ENCODE measurements at places on chromosomes 6 and 20.

- DNase-seq: no peak
These were observed 4.6 kb upstream of the NAA20 start for GRCh38 chr20:20012541-20012940.

- DNase-seq: no peak
These were observed 37.9 kb downstream of the ZC3H12D start for GRCh38 chr6:149446791-149447376.

GRCh38 chr20:11032611-11033010 lies 358.8 kb upstream of the JAG1 start:
- no peak for DNase-seq

GRCh38 chr20:60057123-60057865 lies 99.1 kb downstream of the CDH26 start:
- peak; percentile 65 for DNase-seq

GRCh38 chr20:10137533-10137932 lies 81.1 kb upstream of the SNAP25 start:
- no peak for DNase-seq

DNA sequence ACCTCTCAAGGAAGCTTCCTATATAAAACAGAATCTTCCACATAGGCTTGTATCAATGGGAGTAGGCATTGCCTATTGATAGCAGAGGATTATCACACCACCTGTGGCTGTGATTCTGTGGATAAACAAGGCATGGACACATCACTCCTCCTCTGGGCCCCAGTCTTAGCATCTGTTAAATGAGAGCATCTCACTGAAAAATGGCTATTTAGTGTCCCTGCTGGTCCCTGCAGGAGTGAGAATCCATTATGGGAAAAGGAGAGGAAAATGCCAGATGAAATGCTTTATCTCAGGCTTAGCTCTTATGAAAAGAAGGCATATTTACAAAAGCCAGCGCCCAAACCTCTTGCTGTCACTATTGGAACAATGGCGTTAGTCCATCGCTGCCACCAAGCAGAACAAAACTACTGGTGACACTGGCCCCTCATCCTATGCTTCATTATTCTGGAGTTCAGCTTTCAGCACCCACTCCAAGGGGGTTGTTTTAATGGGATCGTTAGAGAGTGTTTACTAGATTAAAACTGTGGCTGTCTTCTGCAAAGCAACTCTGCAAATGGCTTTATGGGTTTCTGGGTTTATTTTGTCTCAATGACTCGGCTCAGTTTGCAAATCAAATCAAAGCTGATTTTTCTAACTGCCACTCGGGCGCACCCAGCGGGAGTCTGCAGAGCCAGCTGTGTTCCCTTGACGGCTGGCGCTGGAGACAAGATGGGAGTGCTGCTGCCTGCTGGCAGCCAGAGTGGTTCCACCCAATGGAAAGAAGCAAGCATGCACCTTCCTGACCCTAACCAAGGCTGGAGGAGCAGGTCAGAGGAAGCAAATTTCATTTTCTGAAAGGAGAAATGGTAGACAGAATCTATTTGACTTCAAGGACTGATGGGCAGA lies 658.8 kb upstream of the CHD6 start:
- no peak for DNase-seq

GRCh38 chr6:36197739-36198221 lies 1.2 kb downstream of the BRPF3 start:
- no peak for DNase-seq

GRCh38 chr6:138541823-138542481 lies 42.7 kb upstream of the NHSL1 start:
- DNase-seq: no peak

- no peak for DNase-seq
These were observed 39.9 kb upstream of the TGM2 start for GRCh38 chr20:38205001-38205400.

GRCh38 chr6:142568857-142569597 lies 267.2 kb downstream of the ADGRG6 start:
- no peak for DNase-seq

GRCh38 chr6:5498579-5498899 lies 237.2 kb downstream of the FARS2 start:
- no peak for DNase-seq

GRCh38 chr6:123830120-123830519 lies 26.5 kb downstream of the NKAIN2 start:
- DNase-seq: no peak

GRCh38 chr6:121157906-121158305 lies 176.4 kb downstream of the TBC1D32 start:
- no peak for DNase-seq

- no peak for DNase-seq
These were observed 29.0 kb downstream of the ANGPT4 start for GRCh38 chr20:887137-887536.

DNA sequence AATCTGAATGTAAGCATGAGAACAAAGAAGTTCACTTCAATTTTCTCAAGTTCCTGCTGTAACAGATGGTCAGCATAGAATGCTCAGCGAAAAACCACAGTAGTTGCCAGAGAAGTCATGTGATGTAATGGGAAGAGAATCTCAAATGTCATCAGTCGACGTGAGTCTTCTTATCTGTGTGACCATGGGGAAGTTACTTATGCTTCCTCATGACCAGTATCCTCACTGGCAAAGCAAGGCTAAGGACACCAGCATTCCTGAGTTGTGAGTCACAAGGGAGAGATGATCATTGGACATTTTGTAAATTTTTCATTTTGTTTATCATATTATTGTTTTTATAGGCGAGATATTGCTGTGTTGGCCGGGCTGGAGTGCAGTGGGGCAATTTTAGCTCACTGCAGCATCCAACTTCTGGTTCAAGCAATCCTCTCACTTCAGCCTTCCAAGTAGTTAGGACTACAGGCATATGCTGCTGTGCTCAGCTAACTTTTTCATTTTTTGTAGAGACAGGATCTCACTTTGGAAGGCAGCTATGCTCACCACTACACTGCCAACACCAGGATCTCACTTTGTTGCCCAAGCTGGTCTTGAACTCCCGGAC lies 21.9 kb downstream of the SGK1 start:
- no peak for DNase-seq

DNA sequence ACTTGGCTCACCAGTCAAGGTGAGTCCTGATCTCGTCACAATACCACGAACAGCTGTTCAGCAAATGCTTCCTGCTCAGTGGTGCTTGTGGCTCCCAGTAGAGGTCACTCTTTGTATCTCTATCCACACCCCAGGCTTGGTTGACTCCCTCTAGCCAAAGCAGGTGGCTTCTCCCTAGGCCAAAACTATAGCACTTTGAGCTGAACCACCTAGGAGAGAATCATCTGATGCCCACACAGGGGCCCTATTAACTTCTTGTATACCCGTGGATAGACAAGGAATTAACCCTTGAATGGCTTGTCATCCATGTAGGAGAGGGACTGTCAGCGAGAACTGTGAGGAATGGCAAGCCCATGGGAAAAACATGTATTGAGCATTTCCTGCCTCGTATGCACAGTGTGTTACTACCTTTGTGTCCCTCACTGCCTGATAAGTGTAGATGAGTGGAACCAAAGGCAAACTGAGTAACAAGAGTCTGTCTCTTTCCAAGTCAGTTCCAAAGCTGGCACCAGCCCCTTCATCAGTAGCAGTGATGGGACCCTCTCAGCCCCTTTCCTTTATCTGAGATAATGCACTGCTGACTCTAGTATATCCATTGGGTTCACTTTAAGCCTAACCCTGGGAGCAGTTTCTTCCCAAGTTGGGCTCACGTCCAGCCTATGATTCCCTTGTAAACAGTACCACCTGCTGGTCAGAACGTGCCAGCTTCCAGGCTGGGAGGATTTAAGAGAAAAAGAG lies 42.5 kb downstream of the EIF2S2 start:
- no peak for DNase-seq

DNA sequence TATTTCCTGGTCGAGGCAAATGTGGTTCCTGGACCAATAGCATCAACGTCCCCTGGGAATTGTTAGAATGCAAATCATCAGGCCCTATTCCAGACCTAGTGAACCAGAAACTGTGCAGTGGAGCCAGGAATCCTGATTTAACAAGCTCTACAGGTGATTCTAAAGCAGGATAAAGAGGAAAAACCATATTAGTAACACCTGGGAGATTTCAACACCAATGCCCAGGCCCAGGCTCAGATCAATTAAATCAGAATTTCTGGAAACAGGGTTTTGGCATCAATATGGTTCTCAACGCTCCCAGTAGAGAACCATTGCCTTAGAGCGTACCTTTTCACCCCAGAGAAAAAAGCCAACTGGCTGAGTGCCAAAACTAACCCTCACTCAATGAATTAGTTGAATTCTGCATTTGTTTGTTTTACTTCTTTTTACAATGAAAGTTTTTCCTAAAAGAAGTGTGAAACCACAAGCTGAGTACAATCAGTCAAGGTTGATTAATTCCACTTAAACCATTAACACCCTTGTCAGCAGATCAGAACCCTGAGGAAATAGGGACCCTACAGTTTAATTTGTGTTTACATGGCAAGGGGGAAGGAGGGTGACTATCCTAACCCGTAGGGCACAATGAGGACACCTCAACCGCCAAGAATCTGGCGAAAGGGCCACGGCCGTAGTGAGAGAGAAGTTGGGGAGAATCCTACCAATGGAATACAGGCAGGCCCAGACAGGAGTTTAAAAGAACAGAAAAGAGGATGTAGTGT lies 34.9 kb upstream of the LOC128125822 start:
- no peak for DNase-seq

- no peak for DNase-seq
These were observed 61.1 kb upstream of the RNF144B start for GRCh38 chr6:18326001-18326400.

GRCh38 chr20:45926731-45927070 lies 7.8 kb upstream of the PCIF1 start:
- no peak for DNase-seq

GRCh38 chr6:161186173-161186769 lies 87.6 kb downstream of the AGPAT4 start:
- DNase-seq: no peak

DNA sequence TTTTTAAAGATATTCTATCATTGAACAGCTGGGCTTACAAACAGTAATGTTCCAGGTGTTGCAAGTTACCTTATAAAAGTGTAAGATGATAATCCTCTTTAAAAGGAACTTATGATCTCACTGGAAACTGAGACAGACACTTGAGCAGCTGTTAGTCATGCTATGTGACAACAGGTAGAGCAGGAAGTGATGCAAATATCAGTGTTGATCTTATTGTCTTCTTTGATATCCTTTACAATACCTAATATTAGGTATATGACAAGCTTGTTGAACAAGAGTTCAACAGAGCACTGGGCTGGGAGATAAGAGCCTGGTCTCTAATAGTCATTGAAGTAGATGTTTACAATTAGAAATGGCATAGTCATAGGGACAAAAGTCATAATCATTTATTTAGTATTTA lies 150.0 kb downstream of the UBE3D start:
- no peak for DNase-seq

DNA sequence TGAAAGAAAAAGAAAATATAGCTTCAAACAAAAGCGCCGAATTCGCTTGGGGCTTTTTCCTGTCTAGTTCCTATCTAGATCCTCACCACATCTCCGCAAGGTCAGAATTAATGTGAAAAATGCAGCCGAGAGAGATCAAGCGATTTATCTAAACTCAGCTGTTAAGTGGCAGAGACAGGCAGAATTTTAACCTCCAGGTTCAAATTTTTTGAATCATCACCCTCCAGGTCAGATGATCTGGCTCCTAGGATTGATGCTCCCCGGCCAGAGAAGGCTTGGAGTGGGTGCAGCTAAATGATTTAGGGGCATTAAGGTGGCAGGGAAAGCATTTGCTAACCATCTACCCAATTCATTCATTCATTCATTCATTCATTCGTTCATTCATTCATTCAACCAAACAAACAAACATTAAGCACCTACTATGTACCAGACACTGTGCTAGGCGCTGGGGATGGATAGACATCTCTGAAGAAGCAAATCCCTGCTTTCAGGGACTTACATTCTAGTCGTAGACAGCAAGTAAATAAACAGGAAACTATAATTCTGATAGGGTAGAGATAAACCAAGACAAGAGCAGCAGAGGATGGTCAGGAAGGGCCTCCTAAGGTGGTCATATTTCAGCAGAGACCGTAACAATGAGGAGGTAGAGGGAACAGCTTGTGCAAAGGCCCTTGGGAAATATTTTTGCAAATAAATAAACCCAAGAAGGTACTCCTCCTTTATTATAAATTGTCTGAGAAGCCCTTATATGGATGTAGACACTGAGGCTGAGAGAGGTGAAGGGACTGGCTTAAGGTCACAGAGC lies 672 bp upstream of the UBE2V1 start:
- DNase-seq: no peak

DNA sequence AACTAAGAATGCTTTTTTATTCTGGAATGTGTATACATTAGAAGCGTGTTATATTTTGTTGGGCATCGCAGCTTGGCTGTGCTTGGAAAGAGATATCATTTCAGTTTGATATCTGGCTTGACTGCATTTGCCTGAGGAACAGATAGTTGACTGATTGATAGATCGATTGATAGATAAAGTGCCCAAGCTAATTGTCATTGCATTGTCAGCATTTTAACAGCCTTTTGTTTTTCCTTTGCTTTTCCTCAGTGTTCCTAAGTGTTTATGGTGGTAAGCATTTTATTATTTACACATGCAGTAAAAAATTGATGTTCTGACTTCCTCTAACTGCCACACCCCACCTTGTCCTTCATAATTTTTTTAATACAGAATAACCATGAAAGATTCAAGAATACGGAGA lies 180.9 kb upstream of the GRIK2 start:
- no peak for DNase-seq

- DNase-seq: no peak
These were observed 20.7 kb upstream of the ZNF76 start for GRCh38 chr6:35238843-35239289.

- no peak for DNase-seq
These were observed 61.1 kb upstream of the SNAP25 start for GRCh38 chr20:10157549-10157948.

DNA sequence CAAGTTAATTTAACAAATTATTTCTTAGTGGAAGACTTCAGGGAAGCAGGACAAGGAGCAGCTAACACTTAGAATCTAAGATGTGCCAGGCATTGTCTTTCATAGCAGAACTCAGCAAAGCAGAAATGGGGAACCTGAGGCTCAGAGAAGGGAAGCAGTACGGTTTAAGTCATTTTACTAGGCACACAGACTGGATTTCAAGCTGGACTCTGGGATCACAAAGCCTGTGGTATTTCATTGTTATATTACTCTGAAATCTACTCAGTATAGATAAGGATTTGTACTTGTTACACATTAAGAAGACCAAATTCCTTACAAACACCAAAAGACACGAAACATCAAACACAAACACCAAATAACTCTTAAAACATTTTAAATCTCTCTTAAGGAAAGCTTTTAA lies 199.6 kb downstream of the ISM1 start:
- no peak for DNase-seq

DNA sequence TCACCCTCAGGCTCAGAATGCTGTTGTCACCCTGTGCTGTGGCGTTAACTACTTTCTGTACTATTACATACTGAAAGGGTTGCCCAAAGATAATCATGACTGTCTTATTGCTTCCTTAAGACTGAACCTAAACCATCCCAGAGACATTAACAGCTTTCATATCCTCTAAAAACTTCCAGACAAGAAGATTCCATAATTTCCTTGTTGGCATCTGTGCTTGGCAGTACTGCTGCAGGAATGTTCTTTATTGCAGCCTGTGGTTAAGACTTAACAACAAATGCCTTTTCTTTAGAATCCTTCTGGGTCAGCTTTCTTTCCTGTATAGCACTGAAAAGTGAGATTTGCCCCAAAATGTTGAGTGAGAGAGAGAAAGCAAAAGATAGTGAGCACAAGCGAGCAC lies 109.7 kb downstream of the GJA10 start:
- no peak for DNase-seq

Measured in NCI-H1436 treated with DMSO at 0.1 percent for 48 hours (cell line).